LHCN-M2 (cell line): ENCODE measurements at places on chromosomes 11 and 22. TPM values are rescaled to one million over a fixed set of nuclear protein-coding genes. Genes with fewer than 3 reads are reported as not detected.

- DNase-seq: no peak
Measured at GRCh38 chr11:73945396-73945795, 5.4 kb upstream of the DNAJB13 start.

DNA sequence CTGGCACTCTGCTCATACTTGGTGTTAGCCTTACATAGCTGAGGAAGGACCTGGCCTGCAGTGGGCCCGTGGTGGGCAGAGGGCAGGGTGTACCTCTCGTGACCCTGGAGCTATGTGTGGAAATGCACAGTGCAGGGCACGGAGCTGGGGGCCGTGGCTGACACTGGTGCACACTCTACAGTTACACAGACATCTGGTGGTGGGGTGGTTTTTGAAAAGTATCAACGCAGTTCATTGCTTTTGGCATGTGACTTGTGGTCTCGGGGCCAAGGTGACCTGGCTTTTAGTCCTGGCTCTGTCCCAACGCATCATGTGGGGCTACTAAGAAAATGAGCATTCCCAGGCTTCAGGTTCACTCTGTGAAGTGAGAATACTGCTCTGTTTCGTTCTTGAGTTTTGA lies 553.6 kb downstream of the NTM start:
- DNase-seq: no peak

PITPNM1 gene
- total RNA-seq: 34.5 and 41.2 TPM in 2 replicates

SREBF2 gene
- total RNA-seq: 37.9 and 42.1 TPM in 2 replicates

HPS5 gene
- 29.0 and 34.6 TPM in 2 replicates for total RNA-seq

GRCh38 chr11:20137637-20138036 lies 22.6 kb downstream of the DBX1 start:
- no peak for DNase-seq

- peak; percentile 62 for DNase-seq
Measured at GRCh38 chr11:19447150-19447566, 206.4 kb upstream of the E2F8 start.

APOA5 gene
- total RNA-seq: not detected in 2 replicates

MRGPRX4 gene
- total RNA-seq: not detected in 2 replicates

- no peak for DNase-seq
Measured at GRCh38 chr11:46347637-46348311, 511 bp downstream of the DGKZ start.

NCF4 gene
- not detected in 2 replicates for total RNA-seq

DNA sequence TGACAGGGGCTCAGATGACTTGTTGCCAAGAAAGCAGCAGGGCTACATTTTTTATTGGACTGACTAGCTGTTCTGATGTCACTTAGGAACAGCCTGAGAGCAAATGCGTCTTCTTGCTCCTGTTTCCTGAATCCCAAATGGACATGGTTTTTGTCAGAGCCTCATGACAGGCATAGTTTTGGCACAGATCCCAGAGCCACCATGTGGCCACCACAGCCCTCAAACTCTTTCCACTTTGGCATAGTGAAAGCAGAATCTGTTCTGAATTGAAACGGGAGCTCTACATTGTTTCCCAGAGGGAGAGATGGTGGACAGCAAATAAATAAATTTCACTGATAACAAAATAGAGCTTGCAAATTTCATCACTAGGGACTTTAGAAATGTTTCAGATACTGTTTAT lies 222.2 kb downstream of the C11orf87 start:
- peak; percentile 32 for DNase-seq

- DNase-seq: peak; percentile 34
Measured at GRCh38 chr11:11789735-11790369, 51.9 kb upstream of the USP47 start.

DNA sequence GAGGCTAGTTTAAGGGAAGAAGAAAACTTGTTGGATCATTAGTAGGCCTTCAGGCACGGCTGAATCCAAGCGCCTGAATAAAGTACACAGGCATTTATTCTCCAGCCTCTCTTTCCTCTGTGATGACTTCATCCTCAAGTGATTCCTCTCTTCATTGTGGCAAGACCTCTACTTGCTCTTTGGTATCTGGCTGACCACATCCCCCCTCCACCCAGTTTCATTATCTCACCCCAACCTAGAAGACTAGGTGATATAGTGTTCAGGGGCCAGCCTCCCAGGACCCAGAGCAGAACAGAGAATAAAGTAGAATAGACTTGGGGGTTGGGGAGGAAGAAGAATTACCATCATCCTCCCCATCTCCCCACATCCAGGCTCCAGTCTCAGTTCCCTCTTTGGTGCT lies 189.3 kb downstream of the MIAT start:
- no peak for DNase-seq

IRF7 gene
- 10.7 and 12.5 TPM in 2 replicates for total RNA-seq

- DNase-seq: no peak
Measured at GRCh38 chr11:69450064-69450856, 31.2 kb upstream of the LINC01488 start.

DNA sequence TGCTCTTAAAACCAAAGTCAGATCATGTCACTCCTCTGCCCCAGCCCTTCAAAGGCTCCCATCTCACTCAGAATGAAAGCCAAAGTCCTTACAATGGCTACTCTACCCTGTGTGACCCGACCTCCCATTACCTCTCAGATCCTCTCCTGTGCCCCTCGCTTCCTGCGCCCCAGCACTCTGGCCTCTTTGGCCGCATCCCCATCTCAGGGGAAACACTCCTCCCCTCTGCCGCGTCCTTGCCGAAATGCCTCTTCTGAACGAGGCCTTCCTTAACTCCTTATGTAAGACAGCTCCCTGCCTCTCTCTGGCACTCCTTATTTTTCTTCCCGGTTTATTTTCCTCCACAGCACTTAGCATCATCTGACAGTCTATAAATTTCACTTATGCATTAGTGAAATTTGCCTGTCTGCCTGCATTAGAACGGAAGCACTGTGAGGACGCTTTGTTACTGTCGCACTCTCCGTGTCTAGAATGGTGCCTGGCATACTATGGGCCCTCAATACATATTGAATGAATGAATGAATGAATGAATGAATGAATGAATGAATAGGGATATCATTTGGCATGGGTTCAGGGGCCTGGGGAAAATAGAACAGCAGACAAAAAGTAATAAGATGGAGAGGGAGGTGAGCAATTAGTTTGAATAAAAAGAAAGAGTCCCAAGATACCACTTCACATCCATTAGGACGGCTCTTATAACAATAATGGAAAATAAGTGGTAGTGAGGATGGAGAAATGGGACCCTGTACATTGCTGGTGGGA lies 137.8 kb downstream of the CEP164 start:
- no peak for DNase-seq
